ENCODE measurements at places on chromosomes 4 and X.

GRCh38 chrX:24619647-24620046 is 27.5 kb downstream of the PCYT1B start:
- no peak for DNase-seq

DNA sequence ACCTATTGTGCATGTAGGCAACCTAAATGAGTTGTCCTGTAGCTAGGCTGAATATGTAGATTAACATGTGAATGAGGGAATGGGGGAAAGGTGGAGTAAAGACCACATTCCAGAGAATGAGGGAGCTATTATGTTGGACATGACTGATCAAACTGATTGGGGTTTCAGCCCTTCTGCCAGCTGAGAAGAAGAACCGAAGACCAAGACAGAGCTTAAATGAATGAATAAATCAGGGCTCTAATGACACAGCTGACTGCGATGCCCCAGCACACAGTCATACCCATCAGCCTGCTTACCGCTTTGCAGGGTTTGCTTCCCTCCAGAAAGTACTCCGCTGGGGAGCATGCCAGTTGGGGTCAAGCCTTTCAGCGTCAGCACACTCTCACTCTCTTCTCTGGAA is 315.4 kb downstream of the PPP3CA start:
- no peak for DNase-seq

- no peak for DNase-seq
Observed at GRCh38 chr4:79574741-79575451, 166.9 kb upstream of the GK2 start.

- no peak for DNase-seq
Observed at GRCh38 chr4:73908965-73909364, 39.8 kb downstream of the CXCL1 start.

GRCh38 chr4:105189855-105190650 is 43.4 kb downstream of the TET2 start:
- DNase-seq: no peak

GRCh38 chr4:183808097-183808456 is 97.0 kb upstream of the STOX2 start:
- no peak for DNase-seq

GRCh38 chr4:2660596-2661211 is 95.4 kb downstream of the TNIP2 start:
- no peak for DNase-seq

- no peak for DNase-seq
Observed at GRCh38 chr4:110619463-110620247, 3.2 kb downstream of the PITX2 start.

Measured in HS-27A (cell line).